Prostate gland (tissue), 2 donors: ENCODE measurements at places on chromosomes 3 and 15.

GRCh38 chr3:144272680-144273079 lies 301.1 kb downstream of the DIPK2A start:
- H3K4me3 ChIP-seq = no peak overlapping the region
- no peak for DNase-seq
- H3K4me1 ChIP-seq = no peaks in the 10 kb centered on the region
- no peaks in the 10 kb centered on the region for H3K36me3 ChIP-seq

DNA sequence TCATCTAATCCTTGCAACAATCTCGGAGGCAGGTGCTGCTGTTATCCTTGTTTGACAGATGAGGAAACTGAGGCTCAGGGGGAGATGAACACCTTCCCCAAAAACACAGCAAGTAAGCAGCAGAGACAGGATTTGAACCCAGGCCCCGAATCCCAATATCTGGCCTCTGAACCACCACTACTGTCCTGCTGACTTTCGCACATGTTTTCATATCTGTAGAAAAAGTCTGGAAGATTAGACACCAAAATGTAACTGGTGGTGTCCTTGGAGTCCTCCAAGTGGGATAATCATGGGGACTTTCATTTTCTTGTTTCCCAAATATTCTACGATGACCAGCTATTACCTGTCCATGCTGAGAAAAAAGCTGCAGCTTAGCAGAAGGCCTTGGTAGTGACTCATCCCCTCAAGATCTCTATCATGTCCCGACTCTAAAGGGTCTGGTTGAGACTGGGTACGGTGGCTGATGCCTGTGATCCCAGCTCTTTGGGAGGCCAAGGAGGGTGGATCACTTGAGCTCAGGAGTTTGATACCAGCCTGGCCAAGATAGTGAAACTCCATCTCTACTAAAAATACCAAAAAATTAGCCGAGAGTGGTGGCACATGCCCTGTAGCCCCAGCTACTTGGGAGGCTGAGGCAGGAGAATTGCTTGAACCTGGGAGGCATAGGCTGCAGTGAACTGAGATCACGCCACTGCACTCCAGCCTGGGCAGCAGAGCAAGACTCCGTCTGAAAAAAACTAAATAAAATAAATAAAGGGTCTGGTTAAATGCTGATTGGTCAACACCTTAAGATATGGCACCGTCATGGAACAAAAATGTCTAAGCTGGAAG lies 8.6 kb downstream of the IRAK2 start:
- DNase-seq = no peak
- H3K4me3 ChIP-seq = no peak overlapping the region
- H3K36me3 ChIP-seq = no peaks in the 10 kb centered on the region
- no peaks in the 10 kb centered on the region for H3K27me3 ChIP-seq
- H3K4me1 ChIP-seq = no peaks in the 10 kb centered on the region

DNA sequence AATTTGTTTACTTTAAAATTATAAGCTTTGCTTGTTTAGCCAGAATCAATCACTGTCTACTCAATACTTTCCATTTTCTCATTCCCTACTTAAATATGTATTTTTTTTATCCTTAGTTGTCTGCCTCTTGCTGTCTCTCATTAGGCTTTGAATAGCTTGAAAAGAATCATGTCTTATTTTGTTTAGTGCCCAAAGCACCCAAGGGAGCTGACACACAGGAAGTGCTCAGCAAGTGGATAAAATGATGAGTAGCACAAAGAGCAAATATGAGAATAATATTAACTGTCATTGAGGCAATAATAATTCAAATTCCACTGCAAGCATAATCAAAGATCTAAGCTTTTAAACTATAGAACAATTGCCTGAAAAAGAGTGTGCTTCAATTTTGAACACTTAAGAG lies 19.0 kb upstream of the IL1RAP start:
- no peaks in the 10 kb centered on the region for H3K36me3 ChIP-seq
- H3K27ac ChIP-seq = no peak overlapping the region
- H3K4me1 ChIP-seq = no peaks in the 10 kb centered on the region
- DNase-seq = no peak

DNA sequence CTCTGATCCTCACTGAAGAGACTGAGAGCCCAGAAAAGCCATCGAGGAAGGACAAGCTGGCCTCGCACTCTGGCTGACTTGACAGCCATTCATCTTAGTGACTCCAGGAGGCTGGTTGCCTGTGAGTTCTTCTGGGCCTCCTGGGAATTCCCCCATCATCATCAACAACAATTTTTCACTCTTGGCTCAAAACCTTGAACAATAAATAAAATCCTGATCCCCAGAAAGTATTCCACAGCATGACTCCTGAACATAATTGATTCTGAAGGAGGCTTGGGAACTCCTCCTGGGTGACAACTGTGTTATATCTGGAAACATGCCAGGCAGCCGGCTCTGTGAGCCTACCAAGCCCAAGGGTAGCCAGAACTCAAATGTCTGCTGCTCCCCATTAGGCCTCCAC lies 188.6 kb downstream of the SHQ1 start:
- no peaks in the 10 kb centered on the region for H3K36me3 ChIP-seq
- peaks cover 6% of the 10 kb centered on the region for H3K4me1 ChIP-seq
- DNase-seq = no peak
- H3K4me3 ChIP-seq = no peak overlapping the region
- no peaks in the 10 kb centered on the region for H3K27me3 ChIP-seq

- H3K4me3 ChIP-seq = no peak overlapping the region
- H3K4me1 ChIP-seq = no peaks in the 10 kb centered on the region
- DNase-seq = no peak
Measured at GRCh38 chr15:23869396-23869795, 182.3 kb upstream of the NDN start.

- no peaks in the 10 kb centered on the region for H3K36me3 ChIP-seq
- H3K27me3 ChIP-seq = no peaks in the 10 kb centered on the region
- H3K4me1 ChIP-seq = no peaks in the 10 kb centered on the region
- no peak overlapping the region for H3K27ac ChIP-seq
Measured at GRCh38 chr15:76398317-76399104, 61.9 kb downstream of the ISL2 start.

- no peak overlapping the region for H3K4me3 ChIP-seq
- H3K36me3 ChIP-seq = no peaks in the 10 kb centered on the region
- DNase-seq = no peak
- no peaks in the 10 kb centered on the region for H3K27me3 ChIP-seq
Measured at GRCh38 chr3:46495901-46496456, 1.8 kb upstream of the RTP3 start.

DNA sequence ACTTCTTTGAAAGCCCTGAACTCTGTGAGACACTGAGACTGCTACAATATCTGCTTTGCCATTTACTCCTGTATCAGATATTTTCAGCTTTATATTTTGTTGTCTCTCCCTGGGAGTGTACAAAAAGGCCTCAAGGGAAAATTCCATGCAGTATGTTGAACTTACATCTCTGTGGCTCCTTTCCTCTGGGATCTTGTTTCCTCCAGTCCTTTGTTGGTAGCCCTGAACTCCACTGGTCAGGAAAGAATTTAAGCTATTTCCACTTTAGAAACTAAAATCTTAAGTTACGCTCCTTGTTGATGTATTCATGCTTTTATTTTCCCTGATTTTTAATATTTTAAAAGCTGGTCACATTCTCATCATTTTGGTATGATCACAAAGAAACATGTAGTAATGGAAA lies 277.9 kb downstream of the FHIT start:
- H3K4me3 ChIP-seq = no peak overlapping the region
- H3K36me3 ChIP-seq = no peaks in the 10 kb centered on the region
- no peak overlapping the region for H3K27ac ChIP-seq
- DNase-seq = no peak
- no peaks in the 10 kb centered on the region for H3K4me1 ChIP-seq
- no peaks in the 10 kb centered on the region for H3K27me3 ChIP-seq
